ENCODE measurements at places on chromosomes 5 and 9.
A peak's percentile ranks its signal among the peaks of the same experiment; 100 is the strongest.

- DNase-seq = no peak
Observed at GRCh38 chr5:72840041-72840440, 23.6 kb downstream of the TNPO1 start.

DNA sequence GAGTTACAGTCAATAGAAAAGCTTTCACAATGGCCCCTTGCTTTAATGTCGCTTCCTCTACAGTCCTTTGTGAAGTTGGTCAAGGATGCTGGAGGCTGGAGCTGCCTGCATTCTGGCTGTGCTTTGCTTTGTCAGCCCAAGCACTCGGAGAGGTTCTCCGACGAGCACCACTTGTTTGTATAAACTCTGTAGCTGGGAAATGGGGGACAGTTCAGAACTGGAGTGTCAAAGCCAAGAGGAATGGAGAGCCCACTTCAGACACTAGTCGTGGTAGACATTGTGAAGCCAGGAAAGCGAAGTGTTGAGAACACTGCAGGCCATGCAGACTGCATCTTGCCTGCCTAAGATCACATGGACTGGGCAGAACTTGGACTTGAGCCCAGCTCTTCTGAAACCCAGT, 330.3 kb downstream of the GADD45G start:
- DNase-seq = no peak

- no peak for DNase-seq
Observed at GRCh38 chr5:132774896-132775295, 2.1 kb downstream of the SEPTIN8 start.

DNA sequence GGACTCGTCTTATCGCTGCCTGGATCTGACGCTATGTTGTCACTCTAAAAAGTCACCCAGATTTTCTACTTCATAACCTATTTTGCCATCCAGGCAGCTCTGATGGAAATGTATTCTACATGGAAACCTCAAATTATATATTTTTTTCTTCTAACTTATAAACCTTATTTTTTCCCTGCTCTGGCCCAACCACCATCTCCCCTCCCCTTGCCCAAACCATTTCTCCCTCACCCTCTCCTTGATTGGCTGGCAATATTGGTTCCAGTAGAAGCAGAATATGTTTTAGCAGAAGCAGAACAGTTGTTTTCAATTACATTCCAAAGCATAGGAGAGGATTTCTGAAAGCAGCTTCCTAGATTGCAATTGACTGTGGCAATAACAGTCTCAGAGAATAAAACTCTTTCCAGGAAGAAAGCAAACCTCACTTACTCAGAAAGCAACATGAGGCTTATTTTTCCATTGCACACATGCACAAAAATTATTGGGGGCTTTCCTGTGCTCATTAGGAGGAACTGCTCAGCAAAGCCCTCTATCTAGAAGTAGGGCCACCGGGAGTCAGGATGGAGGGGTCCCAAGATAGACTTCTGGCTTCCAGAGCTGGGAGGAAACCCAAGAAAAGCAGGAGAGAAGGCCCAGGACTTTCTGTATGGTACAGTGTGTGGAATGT, 191.8 kb downstream of the ESM1 start:
- DNase-seq = no peak

GRCh38 chr9:98597236-98597771, 111.4 kb downstream of the GABBR2 start:
- DNase-seq = no peak

- no peak for DNase-seq
Observed at GRCh38 chr5:138536665-138537315, 6.2 kb downstream of the ETF1 start.

DNA sequence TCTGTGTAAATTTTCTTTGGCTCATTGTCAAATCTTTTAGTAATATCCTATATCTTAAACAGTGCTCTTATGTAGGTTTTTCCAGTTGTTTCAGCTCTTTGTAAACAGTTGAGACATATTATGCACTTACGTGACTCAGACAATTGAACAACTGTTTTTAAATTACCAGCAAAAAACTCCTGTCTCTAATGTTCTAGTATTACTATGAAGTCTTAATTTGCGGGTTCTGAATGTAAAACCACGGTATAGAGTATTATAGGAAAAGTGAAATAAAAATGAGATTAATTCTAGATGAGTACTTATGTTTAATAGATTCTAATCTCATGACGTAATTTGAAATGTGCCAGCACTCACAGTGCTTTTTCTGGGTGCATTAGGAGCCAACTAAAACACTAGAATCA, 136.0 kb downstream of the GDNF start:
- DNase-seq = no peak

DNA sequence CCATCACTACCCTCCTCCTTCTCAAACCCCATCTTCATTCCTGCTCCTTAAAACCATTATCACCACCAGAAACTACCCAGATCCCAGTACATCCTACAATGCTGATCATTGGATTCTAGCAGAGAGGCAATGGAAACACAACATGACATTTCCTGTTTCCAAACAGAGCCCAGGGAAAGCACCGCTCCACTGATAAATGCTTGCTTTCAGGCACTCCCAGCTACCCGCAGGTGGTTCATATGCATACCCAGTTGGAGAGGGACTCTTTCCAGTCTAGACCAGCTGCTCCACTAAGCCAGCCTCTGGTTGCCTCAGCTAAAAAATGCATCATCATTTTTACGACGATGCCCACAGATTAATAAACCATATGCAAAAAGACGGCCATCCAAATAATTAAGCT, 39.2 kb upstream of the ACO1 start:
- peak; percentile 8 for DNase-seq

- no peak for DNase-seq
Observed at GRCh38 chr5:141870228-141870627, 8.0 kb downstream of the PCDH1 start.

GRCh38 chr9:70058569-70059116, 15.0 kb downstream of the MAMDC2 start:
- DNase-seq = no peak

DNA sequence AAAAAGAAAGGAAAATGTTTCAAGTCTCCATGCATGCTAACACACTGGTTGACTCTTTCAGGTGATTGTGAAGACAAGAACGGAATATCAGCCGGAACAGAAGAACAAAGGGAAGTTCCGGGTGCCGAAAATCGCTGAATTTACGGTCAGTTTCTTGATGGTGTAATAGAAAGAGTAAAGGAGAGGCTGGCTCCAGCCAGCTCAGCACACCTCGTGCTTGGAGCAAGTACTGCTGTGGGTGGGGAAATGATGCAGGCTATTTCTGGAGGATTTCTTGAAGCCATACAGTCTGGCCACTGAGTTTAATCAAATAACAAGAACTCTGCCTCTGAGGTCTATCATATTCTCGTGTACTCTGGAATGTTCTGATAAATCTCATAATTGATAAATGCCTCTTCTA, 18.7 kb downstream of the NSG2 start:
- DNase-seq = no peak

DNA sequence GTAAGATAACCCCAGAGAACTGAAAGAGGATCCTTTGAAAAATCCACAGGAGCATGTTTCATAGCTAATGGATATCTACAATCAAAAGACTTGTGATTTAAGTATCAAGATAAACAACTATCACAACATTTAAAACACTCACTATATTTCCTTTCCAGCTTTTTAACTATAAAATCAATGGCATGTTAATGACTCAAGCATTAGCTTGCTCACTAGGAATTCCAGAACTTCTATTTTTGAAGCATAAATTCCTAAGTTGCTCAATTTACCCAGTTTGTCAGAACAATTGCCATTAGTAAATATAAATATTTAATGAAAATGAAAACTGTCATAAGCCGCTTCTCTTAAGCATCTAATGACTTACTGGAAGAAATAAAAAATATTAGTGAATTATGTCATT, 355.3 kb downstream of the PRELID2 start:
- DNase-seq = no peak

DNA sequence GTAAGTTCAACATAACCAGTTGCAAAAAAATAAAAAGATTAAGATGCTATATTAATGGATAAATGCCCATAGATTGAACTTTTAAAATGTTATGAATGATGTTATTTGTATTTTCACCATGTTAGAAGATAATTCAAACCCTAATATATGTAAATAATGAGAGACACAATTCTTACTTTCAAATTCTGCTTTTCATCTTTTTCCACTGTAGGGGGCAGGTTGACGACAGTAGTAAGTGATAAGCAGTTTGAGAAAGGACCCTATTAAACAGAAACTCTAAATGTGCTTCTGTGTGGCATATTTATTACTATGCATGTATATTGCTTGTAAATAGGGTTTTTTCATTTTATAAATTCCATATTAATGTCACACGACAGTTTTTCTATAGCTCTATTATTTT, 591.1 kb downstream of the SEMA5A start:
- no peak for DNase-seq

- peak; percentile 74 for DNase-seq
Observed at GRCh38 chr5:113250341-113250953, 184.3 kb downstream of the TSSK1B start.

GRCh38 chr5:11642438-11642837, 261.8 kb downstream of the CTNND2 start:
- DNase-seq = no peak

- DNase-seq = no peak
Observed at GRCh38 chr9:137708590-137709284, 89.9 kb downstream of the EHMT1 start.

DNA sequence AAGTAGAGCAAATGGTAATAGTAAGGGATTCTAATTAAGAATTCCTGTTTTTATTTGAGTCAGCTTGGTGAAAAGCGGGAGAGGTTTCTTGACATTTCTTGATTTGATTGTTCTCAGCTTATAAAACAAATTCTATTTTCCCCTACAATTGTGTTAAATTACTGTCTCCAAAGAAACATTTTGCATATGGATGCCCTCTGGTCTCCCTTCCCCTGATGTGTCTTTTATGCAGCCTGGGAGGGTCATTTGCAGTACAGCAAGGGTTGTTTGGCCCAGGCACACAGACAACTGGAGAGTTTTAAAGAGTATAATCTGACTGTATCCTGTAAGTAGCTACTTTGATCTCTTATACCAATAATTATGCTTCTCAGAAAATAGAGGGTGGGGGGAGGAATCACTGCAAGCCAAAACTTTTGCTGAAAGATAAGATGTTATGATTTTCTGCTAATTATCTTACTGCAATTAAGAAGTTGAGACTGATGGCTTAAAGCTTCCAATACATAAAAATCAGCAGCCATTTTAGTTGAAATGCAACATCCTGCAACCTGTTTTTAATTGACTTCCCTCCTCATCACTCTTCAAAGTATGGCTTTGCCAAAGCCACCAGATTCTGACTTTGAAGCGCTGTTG, 204.1 kb upstream of the SEMA6A start:
- no peak for DNase-seq

- no peak for DNase-seq
Observed at GRCh38 chr5:15117688-15118087, 246.1 kb upstream of the ANKH start.

DNA sequence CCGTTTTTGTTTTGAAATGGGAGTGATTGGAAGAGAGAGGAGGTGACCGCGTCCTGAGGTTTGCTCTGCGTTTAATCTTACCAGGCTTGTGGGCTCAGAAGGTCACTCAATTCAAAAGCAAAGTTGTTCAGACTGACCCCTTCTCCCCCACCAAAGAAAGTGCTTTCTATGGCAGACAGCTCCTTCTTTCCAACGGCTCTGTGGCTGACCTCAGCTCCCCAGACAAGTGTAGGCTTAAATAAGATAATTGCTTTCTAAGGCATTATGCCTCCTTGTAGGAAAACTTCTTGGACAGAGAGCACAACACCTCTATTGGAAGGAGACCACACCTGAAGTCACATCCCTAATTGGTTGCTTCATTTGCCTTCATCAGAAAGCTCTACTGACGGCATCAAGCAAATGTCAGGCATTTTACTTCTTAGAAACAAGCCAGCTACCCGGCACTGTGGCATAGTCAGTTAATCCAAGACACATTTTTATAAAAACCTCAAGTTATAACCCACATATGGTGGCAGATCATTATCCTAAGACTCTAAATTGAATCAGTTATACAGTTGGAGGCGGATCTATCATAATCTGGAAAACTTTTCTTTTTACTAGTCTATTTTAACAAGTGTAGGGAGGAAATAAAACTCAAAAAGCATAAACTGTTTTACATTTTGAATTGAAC, 94.9 kb downstream of the TMEM174 start:
- DNase-seq = no peak

DNA sequence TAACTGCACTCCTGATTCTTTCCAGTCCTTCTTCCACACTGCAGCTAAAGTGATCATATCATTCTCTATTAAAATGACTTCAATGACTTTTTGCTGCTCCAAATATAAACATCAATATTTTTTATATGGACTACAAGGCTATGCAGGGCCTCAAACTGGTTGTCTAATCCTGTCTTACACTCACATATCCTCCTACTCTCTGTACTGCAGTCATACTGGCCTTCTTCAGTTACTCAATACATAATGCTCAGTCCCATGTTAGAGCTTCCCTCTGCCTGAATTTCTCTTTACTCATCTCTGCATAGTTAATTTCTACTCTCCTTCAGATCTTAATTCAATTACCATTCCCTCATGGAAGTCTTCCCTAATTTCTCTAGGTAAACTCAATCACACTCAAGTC, 3.4 kb downstream of the MEIKIN start:
- DNase-seq = no peak

DNA sequence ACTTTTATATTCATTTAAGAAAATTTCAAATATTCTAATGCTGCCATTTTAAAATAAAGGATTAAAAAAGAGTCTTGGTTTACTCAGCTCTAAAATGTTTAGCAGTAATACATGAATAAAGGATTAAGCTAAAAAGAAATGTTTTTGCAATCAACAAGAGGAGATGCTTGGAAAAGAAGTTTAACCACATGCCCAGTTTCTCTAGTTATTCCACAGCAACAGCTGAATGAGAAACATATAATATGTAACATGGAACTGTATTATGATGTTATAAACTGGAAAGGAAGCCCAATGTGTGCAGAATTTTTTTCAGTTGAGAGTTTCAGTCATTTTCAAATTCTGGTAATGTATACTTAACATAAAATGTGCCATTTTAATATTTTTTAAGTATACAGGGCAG, 76.5 kb upstream of the ALDH1A1 start:
- no peak for DNase-seq

GRCh38 chr5:66603164-66603563, 7.0 kb downstream of the MAST4 start:
- no peak for DNase-seq

- DNase-seq = no peak
Observed at GRCh38 chr5:114953565-114953964, 216.1 kb downstream of the TRIM36 start.

DNA sequence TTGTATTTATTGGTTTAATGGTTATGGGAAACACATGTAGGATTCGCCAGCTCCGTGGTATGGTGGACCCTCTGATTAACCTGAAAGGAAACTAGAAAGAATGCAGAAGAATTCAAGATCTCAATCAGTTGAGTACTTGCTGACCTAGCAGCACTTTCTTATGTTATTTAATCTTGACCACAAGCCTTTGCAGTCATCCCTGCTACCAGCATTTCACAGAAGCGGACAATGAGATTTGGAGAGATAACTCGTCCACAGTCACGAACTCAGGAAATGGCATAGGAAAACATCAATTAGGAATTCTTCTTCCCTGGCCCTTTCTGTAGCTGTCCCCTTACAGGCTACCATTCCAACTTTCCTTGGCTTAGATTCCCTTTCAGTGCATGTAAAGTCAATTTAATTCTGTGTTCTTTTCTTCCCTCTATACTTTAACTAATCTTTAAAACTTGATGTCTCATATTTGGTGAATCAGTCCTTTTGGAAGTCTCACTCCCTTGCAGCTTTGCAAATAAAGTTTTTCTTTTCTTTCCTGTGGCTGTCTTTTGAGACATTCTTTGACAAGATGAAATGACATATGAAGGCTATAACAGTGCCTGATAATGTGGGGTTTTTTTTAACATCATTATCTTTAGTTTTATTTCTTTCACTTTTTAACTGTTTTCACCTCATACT, 1.3 kb upstream of the SLC44A1 start:
- DNase-seq = peak; percentile 85
